ENCODE measurements at places on chromosomes 1 and 21. TPM values are rescaled to one million over a fixed set of nuclear protein-coding genes. Genes with fewer than 3 reads are reported as not detected.

- no peak overlapping the region for H3K4me3 ChIP-seq
- H3K4me1 ChIP-seq: peaks cover 3% of the 10 kb centered on the region
- no peak for DNase-seq
- H3K36me3 ChIP-seq: no peaks in the 10 kb centered on the region
- H3K27ac ChIP-seq: no peak overlapping the region
These were observed 124.5 kb downstream of the DNM3 start for GRCh38 chr1:171965777-171966176.

GRCh38 chr1:101996825-101997465 is at the start of gene OLFM3:
Gene OLFM3 (minus strand): TSS chr1:101996926.
- peak; percentile 80 for DNase-seq
- no peaks in the 10 kb centered on the region for H3K36me3 ChIP-seq
- peaks cover 14% of the 10 kb centered on the region for H3K4me1 ChIP-seq
- H3K4me3 ChIP-seq: peak within 1 kb of the TSS; percentile 86
- no peak within 1 kb of the TSS for H3K27ac ChIP-seq
- no peaks in the 10 kb centered on the region for H3K27me3 ChIP-seq

- H3K27ac ChIP-seq: no peak overlapping the region
- H3K27me3 ChIP-seq: peaks cover 14% of the 10 kb centered on the region
- no peak overlapping the region for H3K4me3 ChIP-seq
- DNase-seq: no peak
These were observed 7.3 kb downstream of the SKI start for GRCh38 chr1:2235300-2235998.

DNA sequence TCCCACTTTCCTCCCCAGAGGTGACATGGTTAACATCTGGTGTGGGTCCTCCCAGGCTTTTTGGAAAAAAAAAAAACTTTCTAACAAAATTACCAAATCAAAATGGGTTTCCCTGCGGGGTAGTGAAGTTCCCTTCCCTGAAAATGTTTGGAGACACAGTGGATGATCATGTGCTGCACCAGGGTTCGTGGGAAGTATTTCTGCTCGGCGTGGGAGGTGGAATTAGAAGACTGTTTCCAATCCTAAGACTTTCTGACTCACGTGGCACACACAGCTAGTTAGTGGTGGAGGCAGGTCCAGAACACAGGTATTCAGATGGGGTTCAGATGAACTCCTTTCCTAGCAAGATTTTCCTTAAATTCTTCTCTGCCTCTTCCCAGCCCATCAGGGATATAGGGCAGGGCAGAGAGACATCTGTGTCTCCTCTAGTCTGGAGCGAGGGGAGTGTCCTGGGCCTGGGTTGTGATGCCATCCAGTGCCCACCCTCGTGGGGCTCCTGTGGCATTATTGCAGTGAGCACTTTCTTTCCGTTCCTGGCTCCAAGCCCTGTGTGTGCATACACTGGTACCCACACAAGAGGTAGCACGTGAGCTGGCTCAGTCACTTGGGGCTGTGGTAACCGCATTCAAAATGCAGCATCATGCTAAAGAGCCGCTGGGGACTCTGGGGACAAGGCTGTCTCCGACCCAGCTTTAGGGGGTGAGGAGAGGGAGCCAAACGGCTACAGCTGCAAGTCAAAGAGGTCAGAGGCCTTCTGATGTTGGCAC is 27.5 kb downstream of the KCNC4 start:
- no peak overlapping the region for H3K4me3 ChIP-seq
- no peak for DNase-seq
- H3K36me3 ChIP-seq: peaks cover 51% of the 10 kb centered on the region
- H3K27me3 ChIP-seq: peaks cover 14% of the 10 kb centered on the region
- H3K27ac ChIP-seq: no peak overlapping the region
- peaks cover 45% of the 10 kb centered on the region for H3K4me1 ChIP-seq

ZSWIM5 gene
- 6.6 TPM for total RNA-seq

MPZ gene
- 2.6 TPM for total RNA-seq

- no peak overlapping the region for H3K4me3 ChIP-seq
- no peaks in the 10 kb centered on the region for H3K4me1 ChIP-seq
- no peak for DNase-seq
- no peaks in the 10 kb centered on the region for H3K36me3 ChIP-seq
- H3K27ac ChIP-seq: no peak overlapping the region
These were observed 96.7 kb downstream of the ESRRG start for GRCh38 chr1:216626394-216627067.

DNA sequence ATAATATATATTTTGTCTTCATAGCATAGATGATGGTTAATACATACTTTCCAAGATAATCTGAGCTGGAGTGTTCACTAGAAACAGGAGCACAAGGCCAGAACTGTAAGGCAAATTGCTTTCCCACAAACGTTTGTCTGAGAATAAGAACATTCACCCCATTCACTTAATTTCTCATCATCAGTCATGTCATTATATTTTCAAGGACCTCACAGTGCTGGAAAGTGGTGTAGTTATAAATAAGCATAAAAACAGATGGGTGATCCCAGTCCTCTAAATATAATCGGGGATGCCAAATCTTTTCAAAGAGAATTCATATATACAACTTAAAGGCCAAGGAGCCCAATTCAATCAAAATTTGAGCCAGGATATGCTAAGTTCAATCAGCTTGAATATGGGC is 8.4 kb downstream of the PRRX1 start:
- H3K4me1 ChIP-seq: peaks cover 28% of the 10 kb centered on the region
- DNase-seq: no peak
- no peak overlapping the region for H3K4me3 ChIP-seq
- H3K27ac ChIP-seq: no peak overlapping the region
- peaks cover 20% of the 10 kb centered on the region for H3K27me3 ChIP-seq

GRCh38 chr1:55333461-55333860 is 118.3 kb upstream of the USP24 start:
- no peaks in the 10 kb centered on the region for H3K36me3 ChIP-seq
- no peak overlapping the region for H3K4me3 ChIP-seq
- DNase-seq: no peak
- H3K4me1 ChIP-seq: peaks cover 25% of the 10 kb centered on the region
- H3K27me3 ChIP-seq: peaks cover 16% of the 10 kb centered on the region
- H3K27ac ChIP-seq: no peak overlapping the region

- peaks cover 6% of the 10 kb centered on the region for H3K27me3 ChIP-seq
- H3K27ac ChIP-seq: no peak within 1 kb of the TSS
- peaks cover 8% of the 10 kb centered on the region for H3K36me3 ChIP-seq
- peaks cover 25% of the 10 kb centered on the region for H3K4me1 ChIP-seq
- no peak within 1 kb of the TSS for H3K4me3 ChIP-seq
These were observed at the start of gene CASZ1 for GRCh38 chr1:10796029-10796944. Gene CASZ1 (minus strand): TSS chr1:10796646. CDS start chr1:10693889, 102,757 bp downstream.

RHD gene
- total RNA-seq: 0.38 TPM

DNA sequence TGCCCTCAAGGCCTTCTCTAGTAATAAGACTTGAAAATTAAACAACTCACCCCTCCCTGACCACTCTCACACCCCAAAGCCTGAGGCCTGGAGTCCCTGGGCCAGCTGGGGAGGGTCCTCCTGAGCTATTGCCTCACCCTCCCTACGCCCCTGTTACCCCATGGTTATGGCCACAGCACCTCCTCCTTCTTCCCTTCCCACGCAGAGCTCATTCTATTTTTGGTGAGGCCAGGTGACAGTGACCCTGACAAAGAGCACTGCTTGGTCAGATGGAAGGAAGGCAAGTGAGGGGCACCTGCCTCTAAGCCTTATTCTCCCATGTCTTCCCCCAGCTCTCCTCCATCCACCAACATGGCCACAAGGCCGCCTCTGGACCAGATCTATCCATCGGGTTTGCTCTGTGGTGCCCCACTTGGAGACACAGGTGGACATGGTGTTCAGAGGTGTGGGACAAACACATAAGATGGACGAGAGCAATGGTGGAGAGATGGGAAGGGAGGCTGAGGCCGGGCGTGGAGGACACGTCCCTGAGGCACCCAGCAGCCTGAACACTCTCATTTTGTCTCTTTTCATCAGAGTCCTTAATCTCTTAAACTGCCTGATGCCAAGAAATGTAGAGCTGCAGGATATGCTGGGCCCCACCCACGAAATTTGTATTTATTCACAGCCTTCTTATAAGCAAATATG is 42.6 kb downstream of the FCRL5 start:
- no peak for DNase-seq
- H3K4me3 ChIP-seq: no peak overlapping the region
- H3K36me3 ChIP-seq: no peaks in the 10 kb centered on the region
- H3K27ac ChIP-seq: no peak overlapping the region

- no peaks in the 10 kb centered on the region for H3K4me1 ChIP-seq
- no peak overlapping the region for H3K27ac ChIP-seq
- no peak overlapping the region for H3K4me3 ChIP-seq
- no peaks in the 10 kb centered on the region for H3K27me3 ChIP-seq
- H3K36me3 ChIP-seq: no peaks in the 10 kb centered on the region
These were observed 13.2 kb downstream of the HMGB4 start for GRCh38 chr1:33876970-33877650.

GRCh38 chr21:28832013-28832714 is 160.5 kb downstream of the LTN1 start:
- peaks cover 5% of the 10 kb centered on the region for H3K27me3 ChIP-seq
- H3K36me3 ChIP-seq: no peaks in the 10 kb centered on the region
- DNase-seq: no peak
- no peak overlapping the region for H3K4me3 ChIP-seq
- peaks cover 15% of the 10 kb centered on the region for H3K4me1 ChIP-seq

PRRC2C gene
- total RNA-seq: 248 TPM

SLFNL1 gene
- 0.38 TPM for total RNA-seq

PTGS2 gene
- 22.2 TPM for total RNA-seq

DNA sequence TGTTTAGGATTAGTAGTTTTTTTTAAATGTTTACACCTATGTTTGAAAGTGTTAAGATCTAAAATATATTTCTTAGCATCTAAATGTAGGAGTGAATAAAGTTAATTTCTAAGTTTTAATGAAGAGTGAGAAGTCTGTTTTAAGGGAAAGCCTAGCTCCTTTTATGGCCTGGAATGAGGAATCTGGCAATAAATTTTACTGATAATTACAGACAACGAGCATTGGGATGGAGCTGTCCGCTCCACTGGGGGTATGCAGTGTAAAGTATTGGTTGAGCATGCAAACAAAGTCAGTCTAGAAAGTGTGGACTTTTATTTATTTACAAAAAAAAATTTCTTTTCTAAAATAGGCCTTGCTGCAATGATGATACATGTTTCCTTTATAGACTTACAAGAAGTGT is 19.0 kb downstream of the CLIC6 start:
- no peaks in the 10 kb centered on the region for H3K4me1 ChIP-seq
- no peak overlapping the region for H3K4me3 ChIP-seq
- H3K36me3 ChIP-seq: peaks cover 4% of the 10 kb centered on the region
- H3K27ac ChIP-seq: no peak overlapping the region

ARHGAP30 gene
- total RNA-seq: 0.23 TPM

GRCh38 chr1:160208557-160209320 is 3.6 kb downstream of the PEA15 start:
- H3K4me1 ChIP-seq: peaks cover 87% of the 10 kb centered on the region
- peak overlapping the region; percentile 95 for H3K27ac ChIP-seq
- peak overlapping the region; percentile 89 for H3K4me3 ChIP-seq
- H3K36me3 ChIP-seq: peaks cover 63% of the 10 kb centered on the region
- DNase-seq: no peak
